ENCODE measurements at places on chromosomes 1 and 21. TPM values are rescaled to one million over a fixed set of nuclear protein-coding genes. Genes with fewer than 3 reads are reported as not detected.

NPR1 gene
- total RNA-seq, result 116 TPM

- H3K4me1 ChIP-seq, result no peaks in the 10 kb centered on the region
- H3K4me3 ChIP-seq, result no peak overlapping the region
- H3K27me3 ChIP-seq, result no peaks in the 10 kb centered on the region
These were observed 79.4 kb downstream of the WDR4 start for GRCh38 chr21:42799948-42800347.

- no peak overlapping the region for H3K27ac ChIP-seq
- no peak for DNase-seq
- H3K36me3 ChIP-seq, result no peaks in the 10 kb centered on the region
- H3K27me3 ChIP-seq, result no peaks in the 10 kb centered on the region
- H3K4me1 ChIP-seq, result peaks cover 2% of the 10 kb centered on the region
- no peak overlapping the region for H3K4me3 ChIP-seq
These were observed 90.2 kb upstream of the NGF start for GRCh38 chr1:115428256-115428655.

DNA sequence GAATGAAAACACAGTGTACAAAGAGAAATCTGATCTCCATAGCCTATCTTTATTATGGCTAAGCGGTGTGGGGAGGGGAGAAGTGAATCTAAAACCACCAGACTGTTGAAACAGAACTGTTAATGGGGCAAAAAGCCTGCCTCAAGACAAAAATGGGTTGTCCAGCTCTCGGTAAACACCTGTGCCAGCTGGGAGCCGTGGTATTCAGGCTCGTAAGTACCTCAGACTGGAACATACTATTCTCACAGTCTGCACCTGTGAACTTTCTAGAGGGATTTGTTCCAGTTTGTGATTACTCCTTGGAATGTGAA lies 42.7 kb upstream of the ATP1A1 start:
- DNase-seq, result no peak
- H3K27me3 ChIP-seq, result no peaks in the 10 kb centered on the region

- H3K4me3 ChIP-seq, result no peak overlapping the region
- H3K27ac ChIP-seq, result no peak overlapping the region
- no peaks in the 10 kb centered on the region for H3K27me3 ChIP-seq
- no peaks in the 10 kb centered on the region for H3K36me3 ChIP-seq
- no peaks in the 10 kb centered on the region for H3K4me1 ChIP-seq
These were observed 33.5 kb upstream of the C1orf53 start for GRCh38 chr1:197868751-197869489.

- H3K4me1 ChIP-seq, result no peaks in the 10 kb centered on the region
- H3K27me3 ChIP-seq, result no peaks in the 10 kb centered on the region
- no peak overlapping the region for H3K4me3 ChIP-seq
- H3K36me3 ChIP-seq, result no peaks in the 10 kb centered on the region
- no peak for DNase-seq
These were observed 2.5 kb downstream of the LORICRIN start for GRCh38 chr1:153262070-153262366.

DNA sequence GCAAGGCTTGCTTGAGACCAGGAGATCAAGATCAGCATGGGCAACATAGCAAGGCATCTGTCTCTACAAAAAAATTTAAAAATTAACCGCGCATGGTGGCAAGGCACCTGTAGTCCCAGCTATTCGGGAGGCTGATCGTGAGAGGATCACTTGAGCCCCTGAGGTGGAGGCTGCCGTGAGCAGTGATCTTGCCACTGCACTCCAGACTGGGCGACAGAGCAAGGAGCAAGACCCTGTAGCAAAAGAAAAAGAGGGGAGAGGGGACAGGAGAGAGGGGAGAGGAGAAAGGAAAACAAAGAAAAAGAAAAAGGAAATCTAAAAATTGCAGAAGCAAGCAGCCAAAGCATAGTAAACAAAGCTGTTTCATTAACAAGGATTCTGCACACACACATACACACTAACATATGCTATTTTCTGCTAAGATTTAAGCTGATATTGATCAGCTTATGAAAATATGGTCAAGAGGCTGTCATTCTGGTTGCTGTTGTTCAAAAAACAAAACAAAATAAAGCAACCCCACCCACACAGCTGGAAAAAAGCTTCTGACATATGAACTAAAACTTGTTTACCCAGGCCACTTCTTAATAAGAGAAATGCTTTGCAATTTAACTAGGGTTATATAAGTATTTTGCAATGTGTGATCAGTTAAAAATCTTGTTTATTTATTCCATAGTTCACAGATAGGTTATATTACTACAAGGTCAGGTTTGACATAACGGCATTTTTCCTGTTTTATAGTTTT lies 1.8 kb downstream of the ARNT start:
- peak overlapping the region; percentile 40 for H3K4me3 ChIP-seq
- DNase-seq, result no peak
- no peaks in the 10 kb centered on the region for H3K4me1 ChIP-seq

Data from aorta (tissue), 5 donors.